ENCODE measurements at places on chromosomes 2 and 18.
A peak's percentile ranks its signal among the peaks of the same experiment; 100 is the strongest.

GRCh38 chr18:22467760-22468553 lies 50.2 kb upstream of the CTAGE1 start:
- DNase-seq = no peak

DNA sequence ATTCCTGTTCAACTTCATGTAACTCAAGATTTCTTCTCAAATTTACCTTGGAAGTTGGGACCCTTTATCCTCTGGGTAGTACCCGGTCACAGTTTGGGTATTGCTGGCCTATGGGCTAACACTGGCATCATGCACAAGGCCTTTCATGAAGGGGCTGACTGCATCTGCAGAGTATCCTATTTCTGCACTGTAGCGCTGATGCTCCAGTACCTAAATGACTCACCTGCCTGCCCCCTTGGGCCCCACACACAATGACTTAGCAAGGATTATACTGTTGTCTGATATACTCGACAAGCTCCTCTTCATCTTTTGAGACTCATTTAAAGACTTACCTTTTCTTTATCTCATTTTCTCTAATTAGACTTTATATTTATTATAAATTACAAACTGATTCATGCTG lies 39.9 kb downstream of the DNAH6 start:
- DNase-seq = no peak

GRCh38 chr18:37242826-37243560 lies 322.6 kb downstream of the CELF4 start:
- no peak for DNase-seq

DNA sequence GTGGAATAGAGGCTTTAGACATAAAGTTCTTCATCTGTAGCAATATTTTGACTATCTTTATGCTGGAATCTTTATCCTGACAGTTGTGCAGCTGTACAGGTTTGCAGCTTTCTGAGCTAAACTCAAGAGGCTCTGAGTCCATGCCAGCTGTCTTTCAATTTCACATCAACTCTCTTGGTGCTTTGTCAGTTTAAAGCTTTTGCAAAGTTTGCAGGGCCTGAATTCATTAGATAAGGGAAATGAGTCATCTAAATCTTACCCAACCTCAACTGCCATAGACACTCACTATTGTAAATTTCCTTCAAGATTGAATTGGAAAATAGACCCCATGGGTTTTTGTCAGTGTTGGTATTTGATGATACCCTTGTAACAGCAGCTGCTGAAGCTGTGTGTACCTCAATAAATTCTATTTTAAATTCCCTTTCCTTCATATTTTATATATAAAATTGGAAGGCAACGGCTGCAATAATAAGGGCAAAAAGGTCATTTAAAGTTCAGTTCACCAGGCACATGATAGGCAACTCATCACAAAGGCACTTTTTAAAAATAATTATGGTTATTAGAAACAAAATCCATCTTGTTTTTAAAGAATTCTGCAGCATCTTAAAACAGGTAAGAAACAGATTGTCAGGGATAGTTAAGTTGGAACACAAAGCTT lies 169.9 kb upstream of the SLC39A10 start:
- DNase-seq = peak; percentile 30

DNA sequence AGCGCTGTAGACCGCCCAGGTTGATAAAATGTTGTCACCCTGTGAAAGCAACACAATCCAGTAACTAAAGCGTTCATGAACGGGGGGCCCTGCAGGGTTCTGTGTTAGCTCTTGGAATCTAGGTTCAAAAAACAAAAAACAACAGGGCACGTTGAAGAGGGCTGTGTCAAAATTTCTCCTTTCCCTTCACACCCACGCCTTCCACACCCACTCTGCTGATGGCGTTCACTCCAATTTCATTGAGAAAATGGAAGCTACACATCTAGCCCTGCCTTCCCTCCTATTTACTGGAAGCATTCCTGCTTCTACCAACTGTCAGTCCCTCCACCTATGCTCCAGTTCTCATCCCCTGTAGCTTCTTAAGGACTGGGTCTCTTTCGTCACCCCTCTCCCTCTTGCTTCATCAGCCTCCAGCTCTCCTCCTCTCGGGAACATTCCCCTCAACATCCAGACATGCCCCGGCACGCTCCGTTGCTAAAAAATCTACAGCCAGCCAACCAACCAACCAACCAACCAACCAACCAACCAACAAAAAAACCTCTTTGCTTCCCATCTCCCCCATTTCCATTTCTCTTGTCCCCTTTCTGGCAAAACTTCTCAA lies 98.4 kb upstream of the SP3 start:
- no peak for DNase-seq

DNA sequence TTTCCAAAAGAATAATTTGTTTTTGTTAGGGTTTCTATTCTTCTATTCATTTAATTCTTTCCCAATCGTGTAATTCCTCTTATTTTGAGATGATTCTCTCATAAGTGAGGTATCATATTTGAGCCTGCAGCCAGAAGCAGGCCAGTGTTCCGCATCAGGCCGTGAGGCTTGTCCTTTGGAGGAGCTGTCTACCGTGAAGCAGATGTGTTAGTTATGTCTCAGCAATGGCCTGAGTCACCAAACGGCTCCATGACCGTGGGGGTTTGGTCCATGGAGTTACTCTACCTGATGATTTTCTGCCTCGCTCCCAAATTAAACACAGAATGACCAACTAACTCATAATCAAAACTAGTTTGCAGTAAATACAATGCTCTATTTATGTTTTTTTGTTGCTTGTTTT lies 64.2 kb upstream of the TMEM87B start:
- no peak for DNase-seq

DNA sequence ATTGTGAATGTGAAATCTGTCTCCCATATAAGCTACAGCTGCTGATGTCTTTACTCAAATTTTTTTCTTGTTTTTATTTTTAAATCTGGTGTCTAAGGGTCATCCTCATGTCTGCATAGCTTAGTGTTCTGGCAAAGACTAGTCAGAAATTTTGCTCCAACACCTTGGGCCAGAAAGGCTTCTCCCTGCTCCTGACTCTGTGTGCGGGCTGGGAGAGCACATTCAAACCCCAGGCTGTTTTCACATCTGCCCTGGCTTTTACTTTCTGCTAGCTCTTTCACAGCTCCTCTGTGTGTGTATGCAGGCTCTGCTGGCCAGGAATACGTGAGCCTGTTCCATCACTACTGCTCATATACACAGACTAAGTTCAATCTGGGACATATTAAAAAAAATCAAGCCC lies 102.9 kb upstream of the RIOK3 start:
- DNase-seq = no peak

GRCh38 chr18:35635170-35635569 lies 53.6 kb downstream of the GALNT1 start:
- DNase-seq = no peak

- no peak for DNase-seq
Observed at GRCh38 chr2:188865681-188866080, 108.5 kb upstream of the COL3A1 start.

GRCh38 chr2:25079050-25079635 lies 37.3 kb downstream of the EFR3B start:
- no peak for DNase-seq

DNA sequence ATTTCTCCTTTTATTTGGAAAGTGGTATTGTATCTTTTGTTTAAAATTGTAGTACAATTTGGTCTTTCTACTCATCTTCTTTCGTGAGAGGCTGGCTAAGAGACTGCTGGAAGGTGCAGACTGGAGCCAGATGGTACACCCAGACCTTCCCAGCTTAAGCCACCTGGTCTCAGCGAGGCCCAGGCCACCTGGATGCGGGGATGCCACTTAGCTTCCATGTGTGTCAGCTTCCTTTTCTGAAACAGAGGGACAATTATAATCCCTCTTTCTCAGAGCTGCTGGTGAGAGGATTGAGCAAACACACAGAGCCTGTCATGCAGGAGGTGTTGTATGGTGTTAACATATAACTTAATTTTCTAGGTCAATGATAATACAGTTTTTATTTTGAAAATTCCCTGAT lies 17.4 kb downstream of the FARP2 start:
- no peak for DNase-seq

GRCh38 chr2:102116630-102117471 lies 25.7 kb upstream of the IL1R1 start:
- no peak for DNase-seq

- no peak for DNase-seq
Observed at GRCh38 chr2:200834701-200835100, 23.0 kb downstream of the BZW1 start.

DNA sequence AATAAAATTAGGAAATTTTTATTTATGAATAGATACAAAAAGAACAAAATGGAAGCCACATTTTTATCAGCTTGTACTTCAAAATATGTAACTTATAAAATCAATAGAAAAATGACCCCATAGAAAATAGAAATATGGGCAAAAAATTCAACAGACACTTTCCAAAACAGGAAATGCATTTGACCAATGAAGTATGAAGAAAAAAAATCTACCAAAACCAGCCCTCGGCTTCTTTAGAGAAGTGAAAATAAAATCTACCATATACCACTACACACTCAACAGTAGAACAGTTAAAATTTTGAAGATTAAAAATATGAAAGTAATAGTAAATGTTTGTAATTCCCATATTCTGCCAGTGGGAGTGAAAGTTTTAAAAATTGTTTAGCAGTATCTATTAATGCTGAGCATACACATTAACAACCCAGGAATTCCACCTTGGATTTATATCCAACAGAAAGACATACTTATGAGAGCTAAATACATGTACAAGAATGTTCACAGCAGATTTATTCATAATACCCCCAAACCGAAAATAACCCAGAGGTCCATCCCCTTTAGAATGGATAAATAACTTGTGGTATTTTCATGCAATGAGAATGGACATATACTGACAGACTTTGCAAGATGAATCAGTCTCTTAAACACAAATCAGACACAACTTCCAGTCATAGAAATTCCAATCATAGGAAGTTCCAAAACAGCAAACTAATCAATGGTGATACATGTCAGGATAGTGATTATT lies 318.0 kb downstream of the FIGN start:
- DNase-seq = no peak

GRCh38 chr18:58394602-58395425 lies 234.1 kb downstream of the ALPK2 start:
- no peak for DNase-seq

- no peak for DNase-seq
Observed at GRCh38 chr2:230868161-230868946, 3.6 kb downstream of the ITM2C start.

DNA sequence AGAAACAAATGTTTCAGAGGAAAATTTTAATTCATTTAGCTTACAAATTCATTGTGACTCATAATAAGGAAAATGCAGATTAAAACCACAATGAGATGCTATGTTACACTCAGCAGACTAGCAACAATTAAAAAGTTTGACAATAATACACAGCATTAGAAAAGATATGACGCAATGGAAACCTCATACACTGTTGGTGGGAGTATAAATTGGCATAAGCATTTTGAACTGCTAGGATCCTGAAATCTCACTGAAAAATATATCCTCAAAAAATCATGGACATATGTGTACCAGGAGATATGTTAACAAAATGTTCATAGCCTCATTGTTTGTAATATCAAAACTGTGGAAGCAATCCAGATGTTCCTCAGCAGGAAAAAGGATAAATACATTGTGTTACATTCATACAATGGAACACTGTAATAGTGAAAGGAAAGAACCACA lies 13.7 kb downstream of the CALCRL start:
- DNase-seq = no peak

GRCh38 chr18:74351354-74351753 lies 35.7 kb downstream of the C18orf63 start:
- DNase-seq = no peak

GRCh38 chr2:170713543-170714380 lies 1.4 kb upstream of the SP5 start:
- DNase-seq = no peak
